ENCODE measurements at places on chromosomes 6 and 20.

DNA sequence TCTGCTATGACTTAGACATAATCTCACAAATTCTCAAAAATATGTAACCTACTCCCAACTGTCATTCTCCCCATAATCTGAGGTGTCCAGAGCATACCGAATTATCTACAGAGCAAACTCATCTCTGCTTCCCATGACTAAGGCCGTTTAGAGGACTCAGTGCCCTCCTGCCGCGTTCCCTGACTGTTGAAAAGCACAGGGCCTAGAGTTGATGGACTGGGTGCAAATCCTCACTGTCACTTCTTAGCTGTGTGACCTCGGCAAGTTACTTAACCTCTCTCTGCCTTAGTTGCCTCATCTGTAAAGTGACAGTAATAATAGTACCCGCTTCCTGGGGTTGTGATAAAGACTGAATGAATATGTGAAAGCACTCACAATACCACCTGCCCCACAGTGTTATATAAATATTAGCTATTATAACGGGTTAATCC is 4.7 kb upstream of the TUBB2A start:
- DNase-seq = no peak

DNA sequence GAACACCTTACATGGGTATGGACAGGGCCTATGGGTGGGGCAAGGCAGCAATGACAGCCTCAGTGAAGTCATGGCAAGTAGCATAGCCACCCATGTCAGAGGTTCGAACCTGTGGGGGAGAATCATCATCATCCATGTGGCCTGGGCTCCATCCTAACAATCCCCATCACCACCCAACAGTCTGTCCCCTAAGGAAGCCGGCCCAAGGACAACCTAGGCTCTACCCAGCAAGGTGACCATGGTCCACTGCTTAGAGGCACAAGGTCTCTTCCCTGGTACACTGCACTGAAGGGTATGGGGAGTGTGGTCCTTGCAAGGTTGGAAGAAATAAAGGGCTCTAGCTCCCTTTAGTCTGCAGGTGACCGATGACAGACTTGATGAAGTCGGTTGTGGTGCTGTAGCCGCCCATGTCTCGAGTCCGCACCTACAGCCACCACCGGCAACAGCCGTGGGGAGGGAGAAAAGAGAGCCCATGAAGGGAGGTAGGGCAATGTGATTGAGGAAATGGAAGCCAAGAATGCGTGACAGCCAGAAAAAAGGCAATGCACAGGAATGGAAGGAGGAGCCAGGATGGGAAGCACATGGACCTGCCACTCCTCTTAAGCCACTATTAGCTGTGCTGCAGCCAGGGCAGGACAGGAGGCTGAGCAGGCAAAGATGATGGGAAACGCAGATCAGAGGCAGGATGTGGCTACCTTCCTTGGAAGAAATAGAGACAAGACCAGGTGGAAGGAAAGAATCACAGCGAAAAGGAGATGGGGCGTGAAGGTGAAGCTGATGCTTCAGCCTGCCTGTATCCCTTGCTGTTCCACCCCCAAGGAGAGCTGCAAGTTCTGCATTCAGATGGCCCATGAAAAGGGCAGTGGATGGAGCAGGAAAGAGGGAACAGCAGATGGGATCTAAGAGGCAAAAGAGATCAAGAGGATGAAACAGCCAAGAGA is 5.3 kb downstream of the IDH3B start:
- no peak for DNase-seq

GRCh38 chr6:148166339-148166968 is 176.2 kb upstream of the SASH1 start:
- DNase-seq = peak; percentile 22

- DNase-seq = peak; percentile 50
Measured at GRCh38 chr6:28816909-28817807, 106.6 kb downstream of the TRIM27 start.

- DNase-seq = no peak
Measured at GRCh38 chr6:17972978-17973622, 14.3 kb downstream of the KIF13A start.

DNA sequence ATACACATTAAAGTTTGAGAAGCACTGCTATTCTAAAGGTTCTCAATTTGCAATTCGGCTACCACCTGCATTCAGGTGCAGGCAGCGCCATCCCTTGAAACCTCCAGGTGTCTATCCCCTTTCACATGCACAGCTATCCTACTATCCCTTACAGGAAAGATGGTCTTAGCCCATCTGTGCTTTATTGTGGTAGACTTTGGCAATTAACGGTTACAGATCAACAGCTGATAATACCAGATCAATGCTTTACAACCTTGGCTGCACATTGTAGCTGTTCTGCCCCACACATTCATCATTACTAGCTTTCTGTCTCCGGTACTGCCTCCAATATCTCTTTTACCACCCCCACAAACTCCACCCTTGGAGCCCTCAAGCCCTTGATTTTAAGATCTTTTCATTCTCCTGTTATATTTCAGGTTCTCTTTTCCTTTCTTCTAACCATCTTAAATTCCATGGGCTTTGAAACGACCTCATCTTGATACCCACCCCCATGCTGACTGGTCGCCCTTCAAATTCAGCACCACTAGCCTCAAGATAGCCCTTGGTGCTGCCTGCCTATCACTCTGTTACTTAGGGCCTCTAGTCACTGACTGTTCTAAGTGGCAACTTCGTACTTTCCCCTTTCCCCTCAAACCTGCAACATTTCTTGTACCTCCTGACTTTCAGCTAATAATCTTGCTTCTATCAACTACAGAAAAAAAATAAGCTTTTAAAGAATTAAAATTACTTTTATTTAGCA is 50.8 kb downstream of the SPTLC3 start:
- DNase-seq = no peak

DNA sequence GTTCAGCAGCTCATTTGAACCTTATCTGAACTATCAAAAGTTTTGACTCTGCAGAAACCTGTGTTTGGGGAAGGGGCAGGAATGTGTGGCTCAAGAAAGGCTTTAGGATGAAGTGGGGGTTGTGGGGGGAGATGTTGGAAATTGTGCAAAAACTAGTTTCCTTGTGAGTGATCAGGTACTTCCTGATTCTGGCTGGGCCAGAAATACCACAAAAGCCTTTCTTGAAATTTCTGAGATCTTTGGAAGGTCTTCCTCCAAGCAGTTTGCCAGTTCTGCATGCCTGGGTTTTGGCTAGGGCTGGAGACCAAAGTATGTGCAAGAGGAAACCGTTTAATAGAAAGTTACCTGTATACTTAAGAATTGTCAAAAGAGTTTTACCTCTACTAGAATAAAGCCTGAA is 116.6 kb downstream of the BMP2 start:
- DNase-seq = no peak

- DNase-seq = no peak
Measured at GRCh38 chr20:60857708-60858107, 394.4 kb upstream of the CDH4 start.

DNA sequence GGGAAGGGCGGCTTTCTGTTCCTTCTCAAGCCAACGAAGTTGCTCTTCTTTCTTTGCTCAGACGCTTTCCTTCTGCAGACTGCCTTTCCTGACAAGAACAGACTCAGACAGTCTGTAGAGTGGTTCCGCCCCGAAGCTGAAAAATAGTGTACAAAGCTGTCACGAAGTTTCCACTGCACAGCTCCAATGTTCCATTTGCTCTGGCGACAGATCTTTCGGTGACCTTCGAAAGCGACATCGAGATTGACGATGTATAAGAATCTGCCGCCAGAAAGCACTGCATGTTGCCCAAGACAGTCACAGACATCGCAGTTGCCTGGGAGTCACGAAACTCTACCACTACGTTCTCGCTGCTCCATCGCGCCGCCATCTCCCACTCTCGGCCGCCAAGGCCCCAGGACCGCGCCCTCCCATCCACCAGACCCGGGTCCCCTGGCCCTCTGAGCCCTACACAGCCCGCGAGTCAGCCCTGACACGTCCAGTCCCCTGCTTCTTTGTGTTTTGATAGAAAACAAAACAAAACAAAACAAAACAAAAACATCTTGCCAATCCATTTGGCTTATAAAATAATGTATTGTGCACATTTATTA is 42.1 kb upstream of the ZNF184 start:
- no peak for DNase-seq

- DNase-seq = no peak
Measured at GRCh38 chr20:60232380-60232779, 274.2 kb downstream of the CDH26 start.

DNA sequence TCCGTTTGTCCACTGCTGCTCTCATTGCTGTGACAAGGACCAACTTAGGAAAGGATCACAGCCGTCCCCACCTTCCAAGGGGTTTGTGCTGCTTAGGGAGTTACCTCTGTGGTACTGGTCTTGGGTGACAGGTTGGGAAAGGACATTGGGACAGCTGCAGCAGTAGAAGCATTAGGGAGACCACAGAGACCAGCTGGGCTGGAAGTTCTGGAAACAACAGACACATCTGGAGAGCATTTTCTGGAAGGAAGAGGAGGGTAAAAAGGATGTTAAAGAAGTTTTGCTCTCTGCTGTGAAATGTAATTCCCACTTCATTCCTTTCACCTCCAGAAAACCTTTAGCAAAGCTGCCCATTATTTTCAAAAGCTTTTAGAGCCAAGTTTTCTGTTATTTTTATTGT is 304.2 kb downstream of the LRFN2 start:
- no peak for DNase-seq

DNA sequence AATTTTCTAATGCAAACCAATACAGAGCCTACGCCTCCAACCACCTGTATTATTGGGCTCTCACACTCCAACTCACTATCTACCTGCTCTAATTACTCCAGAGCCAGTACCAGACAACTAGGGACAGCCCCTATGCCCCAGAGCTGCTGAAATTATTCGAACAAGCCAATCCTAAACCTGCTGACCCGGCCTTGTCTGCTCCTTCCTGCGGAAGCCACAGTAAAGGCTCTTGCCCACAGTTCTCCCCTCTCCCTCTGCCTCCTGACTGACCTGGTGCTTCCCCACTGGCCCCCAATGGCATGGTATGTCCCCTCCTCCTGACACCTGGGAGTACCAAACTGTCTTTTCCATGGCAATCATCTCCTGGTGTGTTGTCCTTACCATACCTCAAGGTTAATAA is 4.1 kb upstream of the TOX2 start:
- DNase-seq = no peak

GRCh38 chr6:132060591-132060990 is 109.4 kb upstream of the CCN2 start:
- peak; percentile 15 for DNase-seq

DNA sequence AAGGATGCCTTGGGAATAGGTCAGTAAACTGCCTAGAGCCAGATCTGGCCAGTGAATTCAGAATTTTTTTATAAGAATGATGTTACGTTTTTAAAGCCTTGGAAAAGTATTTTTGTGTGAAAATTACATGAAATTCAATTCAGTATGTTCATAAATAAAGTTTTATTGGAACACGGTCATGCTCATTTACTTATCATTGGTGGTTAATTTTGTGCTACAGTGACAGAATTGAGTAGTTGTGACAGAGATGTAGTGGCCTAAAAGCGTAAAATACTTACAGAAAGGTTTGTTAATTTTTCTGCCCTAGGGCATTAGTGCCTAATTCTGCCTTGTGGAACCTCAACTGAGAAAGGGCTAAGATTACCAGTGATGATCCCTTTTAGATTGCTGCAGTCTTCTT is 28.2 kb downstream of the ZFAND3 start:
- DNase-seq = no peak
